ENCODE measurements at places on chromosomes 1 and 21. TPM values are rescaled to one million over a fixed set of nuclear protein-coding genes. Genes with fewer than 3 reads are reported as not detected.

GRCh38 chr1:201732351-201732750, 96.6 kb upstream of the IPO9 start:
- DNase-seq, result peak; percentile 0

- peak; percentile 51 for DNase-seq
These were observed 2.7 kb downstream of the SH2D2A start for GRCh38 chr1:156813750-156814570.

DNA sequence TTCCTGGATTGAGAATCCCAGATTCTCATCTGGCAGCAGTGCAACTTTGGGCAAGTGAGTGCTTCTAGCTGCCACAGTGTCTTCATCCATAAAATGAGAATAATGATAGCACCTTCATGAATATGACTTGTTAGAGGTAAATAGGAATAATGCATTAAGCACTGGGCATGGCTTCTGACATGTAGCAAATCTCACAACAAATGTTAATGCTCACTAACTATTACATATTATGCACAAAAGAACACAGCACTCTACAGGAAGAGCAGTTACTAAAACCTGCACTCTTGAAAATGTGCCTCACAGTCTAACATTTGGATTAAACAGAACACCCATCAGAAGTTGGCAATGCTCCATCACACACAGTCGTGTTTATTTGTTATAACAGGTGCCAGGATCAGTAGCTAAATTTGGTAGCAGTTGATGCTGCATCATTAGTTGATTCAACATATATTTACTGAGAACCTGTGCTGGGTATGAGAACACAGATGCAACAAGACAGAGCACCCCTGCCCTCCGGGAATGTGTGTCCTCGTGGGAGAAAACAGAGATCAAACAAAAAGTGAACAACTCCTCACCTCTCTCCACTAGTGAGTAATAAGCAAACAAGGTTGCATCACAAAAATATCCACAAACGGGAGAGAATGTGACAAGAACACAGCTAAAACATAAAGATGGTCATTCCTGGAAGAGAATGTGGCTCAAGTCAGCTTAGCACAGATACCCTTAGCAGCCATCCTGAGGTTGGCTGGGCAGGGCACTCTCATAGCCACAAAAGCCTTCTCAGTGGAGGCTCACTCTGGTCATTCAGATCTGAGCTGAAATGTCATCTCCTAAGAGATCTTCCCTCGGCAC, 26.2 kb upstream of the LBR start:
- no peak for DNase-seq

DNA sequence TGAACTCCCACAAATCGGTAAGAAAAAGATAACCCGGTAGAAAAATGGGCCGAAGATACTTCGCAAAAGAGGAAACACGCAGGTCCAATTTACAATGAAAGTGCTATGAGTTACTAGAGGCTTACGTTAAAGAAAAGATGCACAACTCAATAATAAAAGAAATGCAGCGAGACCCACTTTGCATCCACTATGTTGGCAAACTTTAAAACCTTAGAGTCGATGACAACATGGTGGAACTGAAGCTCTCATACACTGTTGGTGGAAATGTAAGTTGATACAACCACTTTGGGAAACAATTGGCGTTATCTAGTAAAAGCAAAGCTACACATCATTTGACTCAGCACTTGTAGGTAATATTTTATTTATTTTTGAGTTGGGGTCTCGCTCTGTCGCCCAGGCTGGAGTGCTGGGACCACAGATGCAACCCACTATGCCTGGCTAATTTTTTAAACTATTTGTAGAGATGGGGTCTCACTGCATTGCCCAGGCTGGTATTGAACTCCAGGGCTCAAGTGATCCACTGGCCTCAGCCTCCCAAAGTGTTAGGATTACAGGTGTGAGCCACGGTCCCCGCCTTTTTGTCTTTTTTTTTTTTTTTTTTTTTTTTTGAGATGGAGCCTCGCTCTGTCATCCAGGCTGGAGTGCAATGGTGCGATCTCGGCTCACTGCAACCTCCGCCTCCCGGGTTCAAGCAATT, 696 bp upstream of the GPATCH3 start:
- DNase-seq, result no peak

DNA sequence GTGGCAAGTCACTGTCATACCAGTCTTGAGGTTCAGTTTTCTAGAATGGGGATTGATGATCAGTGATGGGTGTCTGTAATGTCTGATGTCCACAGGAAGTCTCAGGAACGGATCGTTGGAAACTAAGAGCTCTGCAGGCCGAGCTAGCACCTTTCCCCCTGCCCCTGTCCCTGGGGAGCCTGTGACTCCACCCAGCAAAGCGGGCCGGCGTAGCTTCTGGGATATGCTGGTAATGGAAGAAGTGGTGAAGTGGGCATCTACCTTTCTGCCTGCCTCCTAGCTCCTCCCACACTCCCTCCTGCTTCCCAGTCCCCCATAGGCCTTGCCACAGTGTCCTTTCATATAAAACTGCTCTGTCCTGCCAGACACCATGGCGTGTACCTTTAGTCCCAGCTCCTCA, 13.4 kb downstream of the HYI start:
- peak; percentile 41 for DNase-seq

DNA sequence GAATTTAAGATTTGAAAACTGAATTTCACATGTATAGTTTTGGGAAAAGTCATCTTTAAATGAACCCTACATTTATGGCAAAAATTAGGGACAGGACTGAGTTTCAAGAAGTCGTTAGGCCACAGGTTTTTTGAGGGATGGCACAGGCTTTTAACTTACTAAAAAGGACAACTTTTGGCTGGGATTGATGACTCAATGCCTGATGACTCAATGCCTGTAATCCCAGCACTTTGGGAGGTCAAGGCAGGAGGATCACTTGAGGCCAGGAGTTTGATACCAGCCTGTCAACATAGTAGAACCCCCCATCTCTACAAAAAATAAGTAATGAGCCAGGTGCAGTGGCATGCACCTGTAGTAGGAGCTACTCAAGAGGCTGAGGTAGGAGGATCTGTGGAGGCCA, 15.9 kb downstream of the UCK2 start:
- no peak for DNase-seq

DNA sequence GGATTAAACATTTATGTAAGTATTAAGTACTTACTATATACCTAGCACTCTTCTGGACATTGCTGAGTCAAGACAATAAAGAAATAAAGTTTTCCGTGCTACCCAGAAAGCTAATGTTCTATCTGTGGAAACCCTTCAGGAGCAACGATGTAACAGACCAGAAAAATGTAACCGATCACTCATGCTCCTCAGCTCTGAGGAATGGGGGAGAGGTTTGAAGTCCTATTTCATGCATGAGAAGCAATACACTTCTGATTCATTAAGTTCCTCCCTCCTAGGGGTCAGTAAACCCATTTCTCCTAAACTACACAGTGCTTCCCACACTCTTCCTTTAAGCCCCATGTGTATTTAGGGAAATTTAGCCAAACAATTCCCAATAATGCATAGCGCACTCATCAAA, 25.6 kb upstream of the KAZN start:
- DNase-seq, result no peak

- DNase-seq, result no peak
These were observed 11.6 kb downstream of the ERRFI1 start for GRCh38 chr1:8014381-8014988.

DNA sequence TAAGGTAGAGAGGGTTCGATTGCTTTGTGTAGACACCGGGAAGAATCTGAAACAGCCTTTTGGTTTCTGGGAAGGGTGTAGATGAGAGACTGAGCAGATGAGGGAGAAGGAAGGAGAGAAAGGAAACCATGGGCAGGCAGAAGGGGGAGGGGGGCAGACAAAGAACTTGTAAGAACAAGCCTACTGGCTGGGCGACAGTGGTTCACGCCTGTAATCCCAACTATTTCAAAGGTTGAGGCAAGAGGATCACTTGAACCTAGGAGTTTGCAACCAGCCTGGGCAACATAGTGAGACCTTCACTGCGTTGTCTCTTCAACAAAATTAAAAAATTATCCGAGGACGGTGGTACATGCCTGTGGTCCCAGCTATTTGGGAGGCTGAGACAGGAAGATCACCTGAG, 106.2 kb downstream of the TM2D1 start:
- no peak for DNase-seq

GRCh38 chr1:78147031-78147430, 101.3 kb downstream of the GIPC2 start:
- DNase-seq, result no peak

DNA sequence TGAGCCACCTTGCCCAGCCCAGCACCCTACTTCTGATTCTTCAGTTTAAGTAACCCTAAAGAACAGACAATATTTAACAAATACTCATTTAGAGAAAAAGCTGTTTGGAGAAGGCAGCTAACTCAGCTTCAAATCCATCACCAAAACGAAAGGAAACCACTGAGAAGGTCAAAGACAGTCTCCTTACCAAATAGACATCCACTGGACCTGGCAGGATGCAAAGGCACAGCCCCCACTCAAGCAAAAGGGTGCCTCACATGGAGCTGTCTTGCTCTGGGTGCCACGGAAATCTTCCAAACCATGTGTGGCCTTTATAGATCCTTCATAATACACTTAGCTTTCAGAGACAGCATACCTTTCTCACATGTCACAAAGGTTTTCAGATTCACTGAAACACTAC, 165.5 kb downstream of the RERE start:
- no peak for DNase-seq

DNA sequence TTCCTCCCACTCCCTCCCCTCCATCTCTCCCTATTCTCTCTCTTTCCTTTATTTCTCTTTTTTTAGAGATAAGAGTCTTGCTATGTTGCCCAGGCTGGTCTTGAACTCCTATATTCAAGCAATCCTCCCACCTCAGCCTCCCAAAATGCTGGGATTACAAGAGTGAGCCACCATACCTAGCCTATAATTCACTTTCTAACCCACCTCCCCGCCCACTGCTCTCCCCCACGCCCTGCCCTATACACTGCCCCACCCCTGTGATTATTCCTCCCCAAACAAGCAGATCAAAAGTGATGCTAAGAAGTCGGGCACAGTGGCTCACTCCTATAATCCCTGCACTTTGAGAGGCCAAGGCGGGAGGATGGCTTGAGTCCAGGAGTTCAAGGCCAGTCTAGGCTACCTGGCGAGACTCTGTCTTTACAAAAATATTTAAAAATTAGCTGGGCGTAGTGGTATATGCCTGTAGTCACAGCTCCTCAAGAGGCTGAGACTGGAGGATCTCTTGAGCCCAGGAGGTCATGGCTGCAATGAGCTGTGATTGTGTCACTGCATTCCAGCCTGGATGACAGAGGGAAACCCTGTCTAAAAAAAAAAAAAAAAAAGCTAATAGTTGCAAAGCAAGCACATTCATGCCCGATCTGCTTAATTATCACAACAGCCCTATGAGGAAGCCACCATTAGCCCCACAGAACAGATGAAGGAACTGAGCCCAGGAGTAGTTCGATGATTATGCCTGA, 12.8 kb upstream of the E2F2 start:
- no peak for DNase-seq

GRCh38 chr1:94462606-94463005, 44.4 kb downstream of the ABCD3 start:
- no peak for DNase-seq

GRCh38 chr1:239361403-239361802, 25.0 kb upstream of the CHRM3 start:
- DNase-seq, result no peak

DNA sequence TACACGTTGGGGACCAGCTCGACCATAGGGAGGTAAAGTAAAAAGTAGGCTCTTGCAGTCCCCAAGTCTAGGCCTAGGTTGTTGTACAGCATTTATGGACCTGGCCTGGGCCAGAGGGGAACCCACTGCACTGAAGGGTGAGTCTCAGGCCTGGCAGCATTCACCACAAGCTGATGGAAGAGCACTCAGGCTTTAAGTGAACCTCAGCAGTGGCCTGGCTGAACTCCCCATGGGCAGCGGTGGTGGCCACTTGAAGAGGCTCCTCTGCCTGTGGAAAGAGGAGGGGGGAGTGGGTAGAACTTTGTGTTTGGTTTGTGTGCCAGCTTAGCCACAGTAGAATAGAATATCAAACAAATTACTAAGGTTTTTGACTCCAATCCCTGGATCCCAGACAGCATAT, 176.2 kb upstream of the PRMT6 start:
- DNase-seq, result no peak

DNA sequence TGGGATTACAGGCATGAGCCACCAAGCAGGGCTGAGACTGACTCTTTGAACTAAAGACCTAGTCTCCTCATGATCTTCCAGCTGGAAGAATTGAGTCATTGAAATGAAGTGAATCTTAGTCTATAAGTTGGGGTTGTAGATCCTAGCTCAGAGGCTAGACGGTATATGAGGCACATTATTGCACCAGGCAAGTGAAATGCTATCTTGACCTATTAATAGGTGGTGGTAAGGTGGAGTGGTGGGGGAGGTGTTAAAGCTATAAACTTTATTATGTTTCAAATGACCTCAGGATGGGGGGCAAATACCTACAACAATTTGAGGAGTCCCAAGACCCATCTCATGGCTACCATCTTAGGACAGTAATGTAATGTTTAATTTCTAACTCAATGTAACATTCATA, 36.8 kb upstream of the SLC16A1 start:
- no peak for DNase-seq

GRCh38 chr1:94537254-94537653, 4.3 kb downstream of the F3 start:
- DNase-seq, result no peak

DNA sequence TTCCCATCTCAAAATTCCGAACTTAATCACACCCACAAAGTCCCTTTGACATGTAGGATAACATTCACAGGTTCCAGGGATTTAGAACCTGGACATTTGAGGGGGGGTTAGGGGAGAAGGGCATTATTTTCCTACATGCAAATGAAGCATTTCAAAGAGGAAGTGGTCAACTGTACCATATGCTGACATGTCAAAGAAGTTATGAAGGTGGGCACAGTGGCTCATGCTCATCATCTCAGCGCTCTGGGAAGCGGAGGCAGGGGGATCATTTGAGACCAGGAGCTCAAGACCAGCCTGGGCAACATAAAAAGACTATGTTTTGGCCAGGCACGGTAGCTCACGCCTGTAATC, 35.7 kb downstream of the PTP4A2 start:
- DNase-seq, result no peak

GRCh38 chr1:160619742-160620277, 27.0 kb downstream of the SLAMF1 start:
- DNase-seq, result no peak

DNA sequence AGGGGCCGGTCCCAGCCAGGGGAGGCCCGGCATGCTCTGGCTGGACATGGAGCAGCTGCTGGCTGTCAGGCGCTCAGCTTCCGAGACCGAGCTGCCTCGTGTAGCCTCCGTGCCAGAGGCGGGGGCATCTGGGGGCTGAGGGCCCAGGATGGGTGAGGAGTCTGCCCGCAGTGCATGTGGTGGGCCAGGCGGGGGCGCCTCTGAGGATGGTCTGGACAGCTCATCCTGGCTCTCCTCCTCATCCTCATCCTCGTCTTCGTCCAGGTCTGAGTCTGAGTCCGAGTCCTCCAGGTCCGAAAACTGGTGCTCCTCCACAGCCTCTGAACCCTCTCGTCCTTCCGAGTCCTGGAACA, 28.9 kb upstream of the EDN2 start:
- no peak for DNase-seq

S100B gene
- not detected for total RNA-seq

TRABD2B gene
- 15.1 TPM for total RNA-seq

MFSD2A gene
- total RNA-seq, result 108 TPM

OR1C1 gene
- total RNA-seq, result not detected

PMVK gene
- 40.2 TPM for total RNA-seq

MIXL1 gene
- total RNA-seq, result not detected

RCSD1 gene
- total RNA-seq, result 3.7 TPM

Measured in left lobe of liver (tissue), 2 donors.